ENCODE measurements at places on chromosomes 2 and 18.

GRCh38 chr18:9698497-9698896, 9.6 kb upstream of the RAB31 start:
- DNase-seq: no peak

- DNase-seq: no peak
These were observed 195.3 kb upstream of the MEIS1 start for GRCh38 chr2:66239655-66240054.

GRCh38 chr2:197464175-197464574, 10.8 kb downstream of the COQ10B start:
- no peak for DNase-seq

DNA sequence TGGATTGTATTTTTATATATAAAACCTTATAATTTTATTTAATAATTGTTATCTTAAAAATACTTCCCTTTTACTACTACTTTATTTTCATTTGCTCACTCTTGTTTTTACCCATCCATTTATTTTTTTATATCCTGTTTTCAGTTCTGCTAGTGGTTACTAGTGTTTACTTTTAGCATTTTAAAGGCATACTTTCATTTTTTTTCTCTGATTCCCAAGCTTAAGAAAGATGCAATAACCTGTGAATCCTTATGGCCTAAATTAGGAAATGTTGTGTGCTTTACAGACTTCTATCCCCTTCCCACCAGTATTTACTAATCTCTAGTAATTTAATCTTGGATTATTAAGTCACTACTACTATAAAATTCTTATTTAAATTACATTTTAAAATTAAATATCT, 140.0 kb downstream of the SMAD7 start:
- DNase-seq: no peak

DNA sequence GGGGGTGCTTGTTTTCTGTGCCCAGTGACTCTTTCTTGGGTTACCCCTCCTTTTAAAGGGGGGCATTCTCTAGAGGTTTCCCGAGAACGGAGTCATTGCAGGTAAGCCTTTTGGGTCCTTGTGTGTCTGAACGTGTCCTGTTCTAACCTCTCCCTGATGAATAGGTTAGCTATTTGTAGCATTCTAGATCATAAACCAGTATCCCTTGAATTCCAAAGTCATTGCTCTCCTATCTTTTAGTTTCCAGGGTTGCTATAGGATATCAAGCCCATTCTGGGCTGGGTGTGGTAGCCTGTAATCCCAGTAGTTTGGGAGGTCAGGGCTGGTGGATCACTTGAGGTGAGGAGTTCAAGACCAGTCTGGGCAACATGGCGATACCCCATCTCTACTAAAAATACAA, 65.9 kb upstream of the YWHAQ start:
- DNase-seq: no peak

GRCh38 chr18:31643003-31643402, 41.4 kb downstream of the B4GALT6 start:
- DNase-seq: no peak

- no peak for DNase-seq
These were observed 530.3 kb upstream of the FSIP2 start for GRCh38 chr2:185208261-185208660.

GRCh38 chr2:237122214-237122666, 36.6 kb downstream of the COPS8 start:
- no peak for DNase-seq

DNA sequence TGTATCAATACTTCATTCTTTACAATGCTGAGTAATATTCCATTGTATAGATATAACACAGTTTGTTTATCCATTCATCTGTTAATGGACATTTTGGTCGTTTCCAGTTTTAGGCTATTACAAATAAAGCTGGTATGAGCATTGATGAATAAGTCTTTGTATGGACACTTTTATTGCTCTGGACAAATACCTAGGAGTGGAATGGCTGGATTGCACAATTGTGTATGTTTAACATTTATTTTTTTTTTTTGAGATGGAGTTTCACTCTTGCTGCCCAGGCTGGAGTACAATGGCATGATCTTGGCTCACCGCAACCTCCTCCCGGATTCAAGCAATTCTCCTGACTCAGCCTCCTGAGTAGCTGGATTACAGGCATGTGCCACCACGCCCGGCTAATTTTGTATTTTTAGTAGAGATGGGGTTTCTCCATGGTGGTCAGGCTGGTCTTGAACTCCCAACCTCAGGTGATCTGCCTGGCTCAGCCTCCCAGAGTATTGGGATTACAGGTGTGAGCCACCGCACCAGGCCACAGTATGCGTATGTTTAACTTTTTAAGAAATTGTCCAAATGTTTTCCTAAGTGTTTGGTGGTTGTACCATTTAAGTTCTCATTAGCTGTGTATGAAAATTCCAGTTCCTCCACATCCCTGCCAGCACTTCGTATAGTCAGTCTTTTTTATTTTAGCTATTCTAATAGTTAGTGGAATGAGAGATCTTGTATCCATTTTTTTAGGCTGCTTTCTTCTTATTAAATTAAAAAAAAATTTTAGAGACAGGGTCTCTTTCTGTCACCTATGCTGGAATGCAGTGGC, 194.9 kb upstream of the HAAO start:
- no peak for DNase-seq

DNA sequence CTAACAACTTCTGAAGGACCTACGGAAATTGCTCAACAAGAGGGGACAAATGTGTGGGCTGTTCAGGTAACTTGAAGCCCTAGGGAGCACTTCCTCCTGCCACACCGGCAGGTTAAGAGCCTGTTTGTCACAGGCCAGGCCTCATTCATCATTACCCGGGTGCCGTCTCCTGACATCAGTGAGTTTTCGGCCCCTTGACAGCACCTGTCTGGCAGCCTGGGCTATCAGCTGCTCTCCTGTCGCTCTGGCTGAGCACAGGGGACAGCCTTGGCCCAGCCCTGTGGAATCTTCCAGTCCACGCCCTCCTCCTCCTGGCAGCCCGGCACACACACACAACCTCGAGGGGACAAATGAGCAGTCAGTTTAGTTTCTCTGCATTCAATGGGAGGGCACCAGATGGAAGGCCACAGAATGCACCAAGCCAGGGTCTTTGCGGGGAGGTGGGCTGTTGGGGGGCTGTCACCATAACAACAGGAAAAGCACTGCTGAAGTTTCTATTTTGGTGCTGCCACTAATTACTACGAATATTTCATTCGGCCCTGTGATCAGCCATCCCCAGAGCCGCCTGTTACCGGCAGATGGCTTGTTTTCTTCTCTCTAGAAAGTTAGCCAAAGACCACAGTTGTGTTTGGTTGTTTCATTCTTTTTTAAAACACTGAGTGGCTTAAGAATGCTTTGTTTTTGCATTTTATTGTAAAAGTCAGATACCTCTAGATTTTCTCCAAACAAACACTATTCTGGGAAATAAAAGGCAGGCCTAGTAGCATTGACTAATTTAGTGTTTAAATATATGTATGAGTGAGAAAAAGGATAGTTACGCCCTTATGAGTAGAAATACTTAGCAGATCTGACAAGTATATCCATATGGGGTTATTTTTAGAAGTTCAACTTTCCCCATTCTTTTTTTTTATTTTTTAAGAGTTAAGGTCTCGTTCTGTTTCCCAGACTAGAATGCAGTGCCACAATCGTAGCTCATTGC, 189.9 kb upstream of the NDUFV2 start:
- DNase-seq: no peak
